Putamen (tissue), 1 donor: ENCODE measurements at places on chromosomes 5 and 9.

DNA sequence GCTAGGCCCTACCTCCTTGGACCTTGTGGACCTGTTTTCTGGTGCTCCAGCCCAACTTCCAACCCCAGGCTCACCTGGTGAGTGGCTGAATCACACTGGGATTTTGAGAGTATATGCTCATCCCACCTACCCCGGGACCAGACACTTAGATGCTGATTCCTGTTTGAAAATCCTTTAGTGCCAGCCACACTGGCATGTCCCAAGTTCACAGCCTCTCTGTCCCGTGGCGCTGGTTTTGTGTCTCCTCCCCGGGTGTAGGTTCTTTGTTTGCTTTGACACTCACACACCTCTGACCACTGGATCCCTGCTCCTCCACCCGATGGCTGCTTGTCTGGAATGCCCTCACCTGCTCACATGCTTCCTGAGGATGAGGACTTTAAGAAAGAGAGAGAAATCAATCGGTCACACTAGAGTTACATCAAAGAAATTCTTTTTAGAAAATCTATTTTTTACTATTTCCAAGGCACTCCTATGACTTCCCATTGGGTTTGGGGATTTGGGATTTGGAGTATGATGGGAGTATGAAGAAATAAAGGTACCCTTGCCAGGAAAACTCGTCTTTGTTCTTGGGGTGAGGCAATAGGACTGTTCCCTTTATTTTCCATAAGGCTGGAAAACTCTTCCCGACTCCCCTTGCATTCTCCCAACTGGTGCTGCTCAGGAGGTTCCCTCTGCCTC, 7.3 kb upstream of the SLC25A48 start:
- no peak for DNase-seq

GRCh38 chr5:65262649-65263059, 219.1 kb downstream of the ADAMTS6 start:
- no peak for DNase-seq

DNA sequence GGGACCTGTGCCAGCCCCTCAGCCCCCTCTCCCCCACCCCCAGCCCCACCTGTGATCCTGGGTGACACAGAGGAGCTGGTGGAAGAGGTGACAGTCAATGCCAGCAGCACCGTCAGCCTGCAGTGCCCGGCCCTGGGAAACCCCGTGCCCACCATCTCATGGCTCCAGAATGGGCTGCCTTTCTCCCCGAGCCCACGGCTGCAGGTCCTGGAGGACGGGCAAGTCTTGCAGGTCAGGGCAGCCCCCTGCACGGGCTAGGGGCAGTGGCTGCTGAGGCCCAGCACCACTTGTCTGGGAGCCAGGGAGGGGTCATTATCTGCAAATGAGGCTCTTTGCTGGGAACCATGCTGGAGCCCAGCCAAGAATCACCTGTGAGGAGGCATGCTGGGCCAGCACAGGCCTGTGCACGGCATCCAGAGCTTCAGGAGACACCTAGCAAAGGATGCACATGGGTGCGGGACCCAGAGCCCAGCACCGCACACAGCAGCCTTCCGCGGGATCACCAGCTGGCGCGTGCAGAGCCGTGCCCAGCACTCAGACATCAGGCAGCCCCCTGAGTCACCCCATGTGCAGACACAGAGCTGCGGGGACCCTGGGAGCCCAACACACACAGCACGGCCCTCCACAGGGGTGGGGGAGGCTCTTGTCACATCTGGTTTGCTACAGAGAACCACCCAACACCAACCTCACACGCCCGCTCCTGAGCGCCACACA, 62.0 kb upstream of the ASS1 start:
- no peak for DNase-seq

- DNase-seq: no peak
Measured at GRCh38 chr5:61423487-61424145, 91.6 kb downstream of the ZSWIM6 start.

GRCh38 chr5:172932313-172933017, 26.8 kb upstream of the RPL26L1 start:
- DNase-seq: no peak

DNA sequence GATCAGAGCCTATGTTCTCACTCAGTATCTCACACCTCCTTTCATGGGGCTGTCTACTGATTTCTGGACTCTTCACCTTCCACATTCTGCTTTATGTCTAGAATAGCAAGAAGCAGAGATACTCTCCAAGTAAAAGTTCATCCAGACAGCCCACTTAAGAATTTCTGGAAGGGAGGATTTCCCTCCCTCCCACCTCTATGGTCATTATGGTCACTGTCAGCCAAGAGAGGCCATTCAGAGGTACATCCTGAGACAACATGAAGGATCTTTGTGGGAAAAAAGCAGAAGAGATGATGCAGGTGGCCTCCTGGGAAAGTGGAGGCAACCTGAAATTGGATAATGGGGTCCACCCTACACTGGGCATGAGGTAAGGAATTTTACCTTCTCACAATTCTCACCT, 179.5 kb upstream of the ZNF462 start:
- no peak for DNase-seq

DNA sequence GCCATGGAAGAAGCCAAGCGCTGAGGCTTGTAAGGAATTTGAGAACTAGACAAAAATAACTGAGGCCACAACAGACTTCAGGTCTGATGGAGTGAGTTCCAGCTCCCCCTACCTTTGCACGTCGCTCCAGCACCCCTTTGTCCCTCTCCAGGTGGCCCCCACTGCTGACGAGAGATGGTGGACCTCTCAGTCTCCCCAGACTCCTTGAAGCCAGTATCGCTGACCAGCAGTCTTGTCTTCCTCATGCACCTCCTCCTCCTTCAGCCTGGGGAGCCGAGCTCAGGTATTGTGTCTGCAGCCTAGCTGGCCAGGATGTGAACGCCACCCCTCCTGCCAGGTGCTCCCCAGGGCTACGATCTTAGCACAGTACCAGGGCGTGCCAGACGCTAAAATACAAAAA, 5.2 kb downstream of the BTNL9 start:
- no peak for DNase-seq

GRCh38 chr5:59732301-59732700, 161.2 kb downstream of the PDE4D start:
- DNase-seq: no peak
